RKO (cell line): ENCODE measurements at places on chromosomes 11 and 22.
A peak's percentile ranks its signal among the peaks of the same experiment; 100 is the strongest.

- peak; percentile 81 for DNase-seq
Measured at GRCh38 chr11:57515332-57516060, at the start of gene SLC43A1. Gene SLC43A1, minus strand, starts transcription at chr11:57515702. Its CDS starts 1,591 bp downstream, at chr11:57514111.

DNA sequence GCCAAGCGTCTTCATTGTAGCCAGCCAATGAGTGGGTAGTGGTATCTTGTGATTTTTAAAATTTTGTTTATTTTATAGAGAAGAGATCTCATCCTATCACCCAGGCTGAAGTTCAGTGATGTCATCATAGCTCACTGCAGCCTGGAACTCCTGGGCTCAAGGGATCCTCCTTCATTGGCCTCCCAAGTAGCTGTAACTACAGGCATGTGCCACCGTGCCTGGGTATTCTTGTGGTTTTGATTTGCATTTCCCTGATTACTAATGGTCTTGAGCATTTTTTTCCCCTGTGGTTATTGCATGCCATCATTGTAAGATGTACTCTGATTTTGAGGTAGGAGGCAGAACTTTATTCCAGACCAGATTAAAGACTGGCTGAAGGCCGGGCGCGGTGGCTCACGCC is 2.4 kb upstream of the DENND6B start:
- DNase-seq = peak; percentile 54

- DNase-seq = no peak
Measured at GRCh38 chr11:105458071-105458470, 151.8 kb upstream of the GRIA4 start.

- peak; percentile 25 for DNase-seq
Measured at GRCh38 chr22:34236527-34236926, 316.3 kb upstream of the LARGE1 start.

DNA sequence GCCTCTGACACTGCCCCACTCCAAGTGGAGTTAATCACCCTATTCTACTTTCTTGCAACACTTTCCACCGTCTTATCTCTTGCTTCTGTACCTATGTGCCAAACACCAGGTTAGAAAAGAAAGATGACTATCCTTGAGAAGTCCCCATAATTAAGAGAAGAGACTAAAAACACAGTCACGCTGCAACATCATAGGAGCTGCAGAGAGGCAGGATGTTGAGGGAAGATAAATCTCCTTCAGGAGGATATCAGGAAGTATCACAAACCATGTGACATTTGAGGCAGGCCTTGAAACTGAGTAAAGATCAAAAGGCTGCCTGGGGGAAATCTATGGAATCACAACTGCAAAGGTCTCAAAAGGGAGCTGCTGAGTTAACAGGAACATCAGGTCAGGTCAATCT is 24.8 kb downstream of the GAB2 start:
- no peak for DNase-seq

- no peak for DNase-seq
Measured at GRCh38 chr22:32571761-32572160, 97.2 kb downstream of the FBXO7 start.

- DNase-seq = peak; percentile 52
Measured at GRCh38 chr22:33969045-33969444, 48.8 kb upstream of the LARGE1 start.

- DNase-seq = no peak
Measured at GRCh38 chr11:69215784-69216415, 60.2 kb downstream of the SMIM38 start.

DNA sequence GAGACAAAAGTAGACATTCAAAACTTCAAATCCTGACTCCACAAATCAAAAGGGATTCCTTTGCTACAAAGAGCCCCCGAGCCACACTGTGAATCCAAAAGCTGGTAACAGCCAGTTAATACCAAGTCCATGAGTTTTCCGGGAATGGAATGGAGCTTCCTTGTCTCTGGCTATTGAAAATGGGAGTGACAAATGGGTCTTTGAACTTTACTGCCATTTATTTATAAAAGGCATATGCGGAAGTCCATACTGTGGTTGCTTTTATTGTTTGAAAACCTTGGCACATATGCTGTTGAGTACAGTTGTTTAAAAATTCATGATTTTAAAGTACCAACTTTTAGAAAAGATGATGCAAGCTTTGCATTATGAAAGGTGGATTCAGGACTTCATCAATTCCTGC is 206.2 kb upstream of the NARS2 start:
- DNase-seq = no peak

- DNase-seq = no peak
Measured at GRCh38 chr22:39530116-39530515, 2.4 kb downstream of the RPS19BP1 start.

DNA sequence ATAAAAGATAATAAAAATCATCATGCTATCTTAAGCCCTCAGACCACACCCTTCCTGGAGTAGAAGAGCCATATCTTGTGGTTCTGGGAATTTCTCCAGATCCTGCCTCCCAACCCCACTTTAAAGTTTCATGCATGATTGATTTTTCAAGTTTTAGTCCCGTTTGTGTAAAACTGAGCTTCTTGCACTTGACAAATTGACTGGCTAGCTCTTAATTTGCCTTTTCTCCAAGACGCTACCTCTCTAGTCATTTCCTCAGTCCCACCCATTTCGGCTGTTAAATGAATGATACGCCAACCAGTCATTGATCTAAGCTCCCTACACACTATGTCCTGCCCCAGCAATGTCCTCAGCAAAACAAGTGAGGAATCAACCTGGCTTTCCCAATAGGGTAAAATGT is 71.8 kb upstream of the TEAD1 start:
- DNase-seq = no peak

DNA sequence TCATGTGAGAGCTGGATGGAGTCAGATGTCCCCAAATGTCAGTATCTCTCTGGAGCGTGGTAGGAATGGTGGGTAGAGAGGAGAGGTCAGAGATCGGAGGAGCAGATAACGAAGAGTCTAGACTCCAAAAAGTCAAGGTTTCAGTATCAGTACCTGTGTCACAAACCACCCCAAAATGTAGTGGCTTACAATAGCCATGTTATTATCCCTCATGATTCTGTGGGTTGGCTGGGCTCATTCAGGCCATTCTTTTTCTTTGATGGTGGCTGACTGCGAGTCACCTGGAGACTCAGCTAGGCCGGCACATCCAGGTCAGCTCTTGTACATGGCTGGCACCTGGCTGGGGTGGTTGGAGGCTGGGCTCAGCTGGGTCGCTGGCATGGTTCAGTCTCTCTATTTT is 7.3 kb upstream of the SSTR3 start:
- DNase-seq = no peak

GRCh38 chr11:62614275-62614674 is 1.2 kb downstream of the ROM1 start:
- DNase-seq = peak; percentile 38

- DNase-seq = no peak
Measured at GRCh38 chr22:30031764-30032455, 48.4 kb upstream of the HORMAD2 start.

GRCh38 chr11:118215262-118215661 is 9.5 kb downstream of the JAML start:
- DNase-seq = no peak

DNA sequence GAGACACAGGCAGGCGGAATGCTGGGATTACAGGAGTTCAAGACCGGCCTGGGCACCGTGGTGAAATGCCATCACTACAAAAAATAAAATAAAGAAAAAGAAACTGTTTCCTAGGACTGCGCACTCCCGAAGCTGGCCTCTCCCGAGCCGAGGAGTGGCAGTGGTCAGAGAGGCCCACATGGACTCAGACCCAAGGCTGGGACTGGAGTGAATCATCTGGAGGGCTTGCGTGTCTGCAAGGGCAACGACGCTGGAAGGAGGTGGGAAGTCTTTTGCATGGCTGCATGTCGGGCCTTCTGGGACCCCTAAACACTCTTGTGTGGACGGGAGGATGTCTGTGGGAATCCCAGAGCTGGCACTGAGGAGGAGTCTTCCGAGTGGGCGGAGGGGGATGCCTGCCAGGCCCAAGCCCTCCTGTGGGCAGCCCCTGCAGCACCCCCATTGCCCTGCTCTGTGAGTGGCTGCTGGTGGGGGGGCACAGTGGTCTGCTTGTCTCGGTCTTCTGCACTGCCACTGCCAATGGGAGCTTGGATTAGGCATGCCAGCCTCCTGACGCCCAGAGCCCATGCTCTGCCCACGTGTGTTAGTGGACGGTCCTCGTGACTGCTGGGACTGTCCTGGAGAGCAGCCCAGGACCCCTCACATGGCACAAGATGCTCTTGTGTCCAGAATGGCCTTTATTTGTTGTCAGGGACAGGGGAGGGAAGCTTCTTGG is 1.8 kb upstream of the AP2A2 start:
- DNase-seq = no peak

DNA sequence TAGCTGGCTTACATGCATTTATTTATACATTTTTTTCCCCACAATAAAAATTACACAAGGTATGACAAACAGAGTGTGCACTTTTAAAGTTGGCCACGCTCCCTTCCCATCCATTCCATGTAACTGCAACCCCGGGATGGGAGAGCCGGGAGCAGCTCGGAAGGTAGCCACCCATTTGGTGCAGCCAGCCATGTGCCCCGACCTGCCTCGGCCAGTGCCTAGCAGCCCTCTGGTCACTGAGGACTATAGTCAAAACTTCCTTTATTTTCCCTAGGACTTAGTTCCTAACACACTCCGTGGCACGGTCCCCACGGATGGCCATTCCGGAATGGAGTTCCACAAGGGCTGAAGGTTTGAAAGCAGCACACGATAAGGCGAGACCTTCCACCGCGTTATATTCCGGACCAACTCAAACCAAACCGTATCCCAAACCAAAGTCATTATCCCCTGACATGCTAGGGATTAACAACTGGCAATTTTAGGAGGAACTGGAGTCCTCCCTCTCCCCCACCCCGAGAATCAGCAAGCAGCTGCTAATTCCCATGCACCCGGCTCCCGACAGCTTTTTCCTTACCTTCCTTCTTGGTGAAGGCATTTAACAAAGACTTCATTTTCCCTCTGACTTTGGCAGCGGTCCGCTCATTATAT is 426.4 kb downstream of the SHANK2 start:
- no peak for DNase-seq

- no peak for DNase-seq
Measured at GRCh38 chr22:39349967-39350726, at the start of gene SYNGR1. Gene SYNGR1, plus strand, starts transcription at chr22:39349991. Its CDS starts 20 bp downstream, at chr22:39350011.

GRCh38 chr11:86380295-86381059 is 5.8 kb downstream of the CCDC81 start:
- DNase-seq = no peak

DNA sequence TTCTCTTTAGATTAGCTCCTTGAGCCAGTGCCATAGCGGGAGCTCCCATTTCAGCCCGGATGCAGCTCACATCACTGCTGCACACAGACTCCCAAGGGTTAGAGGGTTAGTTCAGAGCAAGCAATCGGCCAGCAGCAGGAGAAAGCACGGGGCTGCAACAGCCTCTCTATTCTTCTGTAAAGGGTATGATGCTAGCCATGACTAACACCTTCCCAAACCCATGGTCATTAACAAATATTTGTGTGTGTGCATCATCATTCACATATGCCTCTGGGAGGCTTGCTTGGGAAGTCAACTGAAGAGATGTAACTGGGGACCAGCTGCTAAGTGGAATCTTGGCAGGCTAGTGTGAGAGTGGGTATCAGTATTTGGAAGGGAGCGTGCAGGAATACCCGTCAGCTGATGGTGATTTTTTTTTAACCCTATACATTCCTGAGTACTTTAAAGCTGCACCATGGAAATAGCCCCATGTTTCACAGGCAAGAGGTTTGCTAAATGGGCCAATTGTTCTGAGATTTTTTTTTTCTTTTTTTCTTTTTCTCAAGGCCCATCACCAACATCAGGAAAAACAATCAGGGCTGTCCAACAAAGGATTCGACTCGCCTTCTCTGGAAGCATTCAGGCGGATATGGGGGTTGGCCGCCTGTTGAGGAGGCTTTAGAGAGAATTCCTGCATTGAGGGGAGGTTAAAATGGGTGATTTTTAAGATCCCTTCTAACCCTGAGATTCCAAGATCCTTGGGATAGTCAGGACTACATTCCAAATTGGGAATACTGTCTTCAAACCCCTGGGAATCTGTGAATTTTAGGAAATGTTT is 33.2 kb upstream of the CCDC89 start:
- peak; percentile 93 for DNase-seq

DNA sequence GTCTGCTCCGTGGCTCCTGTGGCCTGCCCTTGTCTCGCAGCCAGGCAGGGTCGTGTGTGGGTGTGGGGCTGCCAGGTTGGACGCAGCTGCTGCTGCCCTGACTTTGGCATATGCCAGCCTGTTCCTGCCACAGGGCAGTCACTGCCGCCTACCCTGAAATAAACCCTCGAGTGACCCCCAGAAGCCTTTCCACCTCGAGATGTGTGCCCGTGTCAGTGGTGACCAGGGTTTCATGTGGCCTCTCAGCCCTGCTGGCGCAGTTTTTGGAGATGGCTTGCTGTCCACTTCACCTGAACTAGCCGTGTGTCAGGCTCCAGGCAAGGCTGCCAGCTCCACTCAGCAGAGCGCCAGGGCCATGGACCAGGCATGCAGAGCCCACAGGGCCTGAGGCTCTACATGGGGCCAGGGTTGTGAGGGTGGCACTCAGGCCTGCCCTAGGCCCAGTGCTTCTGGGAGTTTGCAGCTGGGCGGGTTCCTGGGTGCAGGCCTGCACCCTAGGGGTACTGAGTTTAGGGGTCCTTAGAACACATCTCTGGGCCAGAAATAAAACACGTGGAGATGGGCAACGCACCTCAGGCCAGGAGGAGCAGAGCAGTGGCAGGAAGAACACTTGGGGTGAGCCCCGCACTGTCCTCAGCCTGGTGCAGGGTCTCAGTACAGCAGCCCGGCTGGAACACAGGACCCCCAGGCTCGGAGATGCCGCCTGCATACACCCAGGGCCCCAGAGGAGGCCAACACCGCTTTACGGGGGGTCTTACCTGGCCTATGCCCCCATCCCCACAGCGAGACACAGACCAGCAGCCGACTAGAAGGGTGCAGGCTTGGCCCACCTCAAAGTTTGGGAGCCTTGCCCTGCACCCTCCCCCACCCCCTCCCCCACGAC is 8.8 kb upstream of the PANX2 start:
- DNase-seq = no peak

GRCh38 chr11:119125821-119126220 is 4.4 kb downstream of the HINFP start:
- no peak for DNase-seq

GRCh38 chr22:43442386-43443151 is 30.8 kb downstream of the MPPED1 start:
- no peak for DNase-seq

DNA sequence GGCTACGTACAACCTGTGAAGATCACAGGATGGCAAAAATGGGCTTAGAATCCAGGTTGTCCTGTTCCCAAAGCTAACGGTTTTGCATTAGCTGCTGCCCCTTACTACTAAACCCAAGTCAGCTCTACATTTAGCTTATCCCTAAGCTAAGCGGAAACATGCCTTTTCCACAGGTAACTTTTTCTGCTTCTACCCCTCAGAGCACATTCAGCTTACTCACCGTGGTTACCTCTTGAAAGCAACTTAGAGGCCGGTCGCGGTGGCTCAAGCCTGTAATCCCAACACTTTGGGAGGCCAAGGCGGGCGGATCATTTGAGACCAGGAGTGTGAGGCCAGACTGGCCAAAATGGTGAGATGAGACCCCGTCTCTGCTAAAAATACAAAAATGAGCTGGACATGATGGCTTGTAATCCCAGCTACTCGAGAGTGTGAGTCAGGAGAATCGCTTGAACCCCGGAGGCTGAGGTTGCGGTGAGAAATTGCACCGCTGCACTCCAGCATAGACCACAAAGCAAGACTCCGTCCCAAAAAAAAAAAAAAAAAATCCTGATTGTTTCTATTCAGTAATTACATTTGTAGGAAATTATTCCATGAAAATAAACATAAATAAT is 790 bp upstream of the TMEM41B start:
- DNase-seq = no peak

- no peak for DNase-seq
Measured at GRCh38 chr11:16854979-16855378, 116.5 kb downstream of the C11orf58 start.
